ENCODE measurements at places on chromosomes 7 and 10.

DNA sequence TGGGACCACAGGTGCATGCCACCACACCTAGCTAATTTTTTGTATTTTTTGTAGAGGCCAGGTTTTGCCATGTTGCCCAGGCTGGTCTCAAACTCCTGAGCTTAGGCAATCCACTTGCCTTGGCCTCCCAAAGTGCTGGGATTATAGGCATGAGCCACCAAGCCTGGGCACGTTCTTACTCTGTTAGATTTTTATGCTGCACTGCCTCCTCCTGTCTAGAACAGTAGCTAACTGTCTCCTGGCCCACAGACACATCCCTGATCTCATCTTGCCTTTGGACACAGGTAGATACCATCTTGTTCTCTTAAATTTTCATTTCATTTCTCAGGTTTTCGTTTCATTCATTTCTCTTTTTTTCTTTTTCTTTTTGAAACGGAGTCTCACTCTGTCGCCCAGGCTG lies 41.1 kb downstream of the BLVRA start:
- DNase-seq, result no peak

DNA sequence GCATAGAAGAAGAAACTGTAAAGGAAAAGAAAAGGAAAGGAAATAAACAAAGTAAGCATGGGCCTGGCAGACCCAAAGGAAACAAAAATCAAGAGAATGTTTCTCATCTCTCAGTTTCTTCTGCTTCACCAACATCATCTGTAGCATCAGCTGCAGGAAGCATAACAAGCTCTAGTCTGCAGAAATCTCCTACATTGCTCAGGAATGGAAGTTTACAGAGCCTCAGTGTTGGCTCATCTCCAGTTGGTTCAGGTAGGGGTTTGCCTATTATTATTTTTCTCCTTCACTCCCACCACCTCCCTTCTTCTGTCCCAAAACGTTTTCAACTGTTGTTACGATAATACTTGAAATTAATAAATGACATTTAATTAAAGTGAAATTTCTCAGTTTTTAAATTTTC lies 139.6 kb downstream of the MLLT10 start:
- no peak for DNase-seq

DNA sequence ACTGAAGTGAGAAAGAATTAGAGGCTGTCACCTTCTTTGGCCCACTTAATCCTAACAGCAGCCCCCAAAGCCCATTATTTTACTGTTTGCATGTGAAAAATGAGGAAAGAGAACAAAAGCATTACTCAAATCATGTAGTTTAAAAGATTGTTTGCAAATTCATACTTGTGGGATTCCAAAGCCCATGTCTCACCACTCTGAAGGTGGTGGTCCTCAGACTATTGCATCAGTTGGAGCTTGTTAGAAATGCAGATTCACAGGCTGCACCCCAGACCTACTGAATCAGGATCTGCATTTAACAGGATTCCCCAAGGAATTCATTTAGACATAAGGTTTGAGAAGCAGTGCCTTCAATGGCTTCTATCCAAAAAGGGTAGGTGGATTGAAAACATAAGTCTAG lies 93.7 kb upstream of the PDE1C start:
- no peak for DNase-seq

GRCh38 chr10:95675403-95676116 lies 18.2 kb downstream of the TCTN3 start:
- no peak for DNase-seq

DNA sequence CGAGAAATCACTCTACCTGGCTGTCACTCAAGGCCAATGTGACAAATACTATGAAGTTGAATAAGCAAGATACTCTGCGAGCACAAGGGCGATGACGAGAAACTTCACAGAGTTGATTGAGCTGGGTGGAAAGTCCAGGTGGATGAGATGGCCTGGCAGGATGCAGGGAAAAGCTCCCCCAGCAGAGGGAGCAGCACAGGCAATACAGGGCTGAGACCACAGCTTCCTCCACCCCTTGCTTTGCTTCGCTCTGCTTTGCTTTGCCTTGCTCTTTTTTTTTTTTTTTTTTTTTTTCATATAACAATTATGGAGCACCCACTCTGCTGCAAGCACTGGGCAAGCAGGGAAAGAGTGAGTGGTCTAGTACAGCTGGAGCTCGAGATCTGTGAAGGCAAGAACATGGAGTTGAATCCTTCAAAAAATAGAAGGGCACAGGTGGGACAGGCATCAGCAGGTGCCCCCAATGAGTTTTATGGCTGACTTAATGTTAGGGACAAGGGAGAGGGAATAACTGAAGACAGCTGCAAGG lies 88.3 kb downstream of the CABCOCO1 start:
- DNase-seq, result peak; percentile 76

DNA sequence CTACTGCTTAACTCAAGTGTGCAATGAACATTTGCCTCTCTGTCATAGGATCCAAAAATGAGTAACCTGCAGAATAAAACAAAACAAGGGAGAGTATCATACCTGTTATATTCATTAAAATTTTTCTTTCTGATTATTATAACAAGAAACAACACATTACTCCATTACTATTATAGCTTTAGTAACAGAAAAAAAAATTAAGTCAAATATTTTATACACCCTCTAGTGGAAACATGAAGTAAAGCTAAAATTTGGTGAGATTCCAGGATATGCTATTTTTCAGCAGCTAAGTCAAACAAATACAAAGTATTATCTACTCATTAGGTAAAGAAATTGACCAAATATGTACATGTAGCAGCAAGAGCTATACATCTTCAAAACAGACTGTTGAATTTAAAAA lies 56.3 kb downstream of the PDZD8 start:
- DNase-seq, result no peak

DNA sequence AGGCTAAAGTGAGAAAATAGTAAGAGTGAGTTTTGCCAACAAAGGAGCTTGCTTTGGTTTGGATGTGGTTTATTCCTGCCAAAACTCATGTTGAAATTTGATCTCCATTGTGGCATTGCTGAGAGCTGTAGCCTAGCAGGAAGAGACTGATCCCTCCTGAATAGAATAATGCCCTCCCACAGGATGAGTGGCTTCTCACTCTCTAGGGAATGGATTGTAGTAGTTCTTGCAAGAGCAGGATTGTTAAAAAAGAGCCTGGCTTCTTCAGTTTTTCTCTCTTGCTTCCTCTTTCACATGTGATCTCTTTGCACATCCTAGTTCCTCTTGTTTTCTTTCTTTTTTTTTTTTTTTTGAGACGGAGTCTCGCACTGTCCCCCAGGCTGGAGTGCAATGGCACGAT lies 34.4 kb downstream of the ASAH2 start:
- no peak for DNase-seq

DNA sequence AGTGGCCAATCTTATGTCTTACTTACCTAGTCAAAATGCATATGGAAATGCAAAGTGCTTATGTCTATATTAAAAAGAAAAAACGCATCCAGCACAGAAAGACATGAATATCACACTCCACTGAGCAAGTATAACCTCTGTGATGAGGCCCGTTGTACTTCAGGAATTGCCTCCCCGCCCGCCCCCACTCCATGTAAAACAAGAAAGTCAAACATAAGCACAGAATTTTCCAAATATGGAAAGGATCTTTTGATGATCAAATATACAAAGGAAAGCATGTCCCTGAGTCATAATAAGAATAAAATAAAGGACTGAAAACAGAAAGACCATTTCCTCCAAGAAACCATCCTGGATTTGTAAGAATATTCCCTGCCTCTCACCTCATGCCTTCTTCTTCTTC lies 229.1 kb downstream of the BAMBI start:
- no peak for DNase-seq

DNA sequence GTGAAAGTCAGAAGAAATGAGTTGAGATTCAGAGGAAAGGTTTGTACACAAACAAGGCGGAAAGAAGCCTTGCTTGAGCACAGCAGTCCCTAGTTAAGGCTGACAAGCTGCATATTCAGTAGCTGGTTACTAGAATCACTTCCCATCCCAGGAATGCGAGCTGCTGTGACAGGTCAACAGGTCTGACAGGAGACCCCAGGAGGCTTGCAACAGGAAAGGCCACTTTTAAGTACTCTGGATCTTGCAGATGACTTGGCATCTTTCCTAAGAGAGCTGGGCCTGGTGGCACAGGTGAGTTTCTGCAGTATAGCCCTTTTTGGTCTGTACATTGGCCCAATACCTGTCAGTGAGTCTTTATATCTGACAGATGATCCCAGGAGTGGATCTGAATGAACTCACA lies 35.7 kb upstream of the UNC5B start:
- no peak for DNase-seq

DNA sequence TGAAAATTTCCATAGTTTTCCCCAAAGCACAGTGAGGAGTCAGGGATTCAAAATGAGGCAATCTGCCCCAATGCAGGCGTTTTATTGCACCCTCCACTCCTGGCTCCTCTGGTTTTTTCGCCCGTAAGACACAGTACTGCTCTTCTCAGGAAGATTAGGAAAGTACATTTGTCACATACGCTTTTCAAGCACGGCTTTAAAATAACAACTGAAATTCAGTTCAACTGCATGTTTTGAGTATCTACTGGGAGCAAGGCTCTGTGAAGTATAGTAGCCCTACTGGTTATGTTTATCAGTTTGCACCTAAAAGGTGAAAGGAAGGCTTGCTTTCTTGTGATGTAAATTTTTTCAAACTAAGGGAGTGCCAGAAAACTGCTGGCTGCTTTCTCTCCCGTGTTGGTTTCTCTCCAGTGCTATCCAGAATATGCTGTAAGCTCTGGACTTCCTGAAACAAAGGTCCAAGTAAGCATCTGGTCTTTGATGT lies 1.9 kb upstream of the SGMS1 start:
- peak; percentile 42 for DNase-seq

- DNase-seq, result no peak
Measured at GRCh38 chr7:111009526-111010040, 81.3 kb upstream of the LRRN3 start.

- DNase-seq, result no peak
Measured at GRCh38 chr7:99041526-99041925, 102.4 kb downstream of the SMURF1 start.

DNA sequence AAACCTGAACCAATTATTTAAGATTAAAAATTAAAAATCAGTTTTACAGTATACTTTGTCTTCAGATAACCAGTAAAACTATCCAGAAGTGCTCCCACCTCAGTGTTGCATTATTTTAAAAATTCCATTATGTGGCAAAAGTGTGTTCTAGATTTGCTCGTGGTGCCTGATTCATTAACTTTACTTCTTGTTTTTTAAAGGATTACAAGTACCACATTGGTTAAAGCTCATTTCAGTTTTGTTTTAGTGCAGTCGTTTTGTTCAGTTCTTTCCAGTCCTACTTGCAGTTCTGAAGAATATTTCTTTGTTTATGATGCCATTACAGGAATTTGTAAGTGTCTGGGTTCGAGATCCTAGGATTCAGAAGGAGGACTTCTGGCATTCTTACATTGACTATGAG lies 69.0 kb downstream of the SNX10 start:
- DNase-seq, result no peak

DNA sequence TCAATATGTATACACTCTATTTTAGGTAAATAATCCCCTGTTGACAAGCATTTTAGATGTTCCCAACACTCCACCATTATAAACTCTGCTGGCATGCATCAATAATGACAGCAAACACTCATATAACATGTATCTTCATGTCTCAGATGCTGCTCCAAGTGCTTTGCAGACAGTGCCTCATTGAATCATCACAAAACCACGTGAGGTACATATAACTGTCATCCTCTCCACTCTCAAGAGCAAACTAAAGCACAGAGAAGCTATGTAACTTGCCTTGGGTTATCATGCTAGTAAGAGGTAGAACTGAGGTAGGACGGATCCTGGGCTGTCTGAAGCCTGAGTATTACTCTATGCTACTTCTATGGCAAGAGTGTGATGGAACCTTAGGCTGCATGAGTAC lies 72.5 kb upstream of the GSDME start:
- DNase-seq, result peak; percentile 73

DNA sequence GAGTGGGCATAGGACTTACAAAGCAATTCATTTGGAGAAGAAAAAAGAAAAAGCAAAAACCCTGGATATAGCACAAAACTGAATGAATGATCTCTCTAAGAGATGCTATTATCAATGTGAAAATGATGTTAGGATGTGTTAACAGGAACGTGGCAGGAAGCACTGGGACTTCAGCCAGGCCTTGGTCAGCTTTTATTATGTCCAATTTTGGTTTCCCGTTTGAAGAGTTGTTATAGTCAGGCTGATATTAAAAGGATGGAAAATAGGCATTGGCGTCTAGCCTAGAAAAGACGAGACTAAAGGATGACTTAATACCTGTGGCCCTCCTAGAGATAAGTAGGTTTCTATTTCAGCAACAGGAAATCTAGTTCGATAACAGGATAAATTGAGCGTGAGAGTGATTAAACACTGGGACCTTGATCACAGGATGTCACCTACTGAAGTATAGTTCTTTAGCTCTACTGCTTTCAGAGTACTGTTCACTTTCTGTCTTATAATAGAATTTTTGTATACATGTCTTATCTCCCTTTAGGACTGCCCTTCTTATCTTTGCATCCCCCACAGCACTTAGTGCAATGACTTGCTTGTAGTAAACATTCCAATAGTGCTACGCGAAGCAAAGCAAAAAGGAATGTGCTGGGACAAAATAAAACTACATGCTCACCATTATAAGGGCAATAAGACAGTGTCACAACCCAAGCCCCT lies 99.8 kb upstream of the AGBL3 start:
- no peak for DNase-seq

DNA sequence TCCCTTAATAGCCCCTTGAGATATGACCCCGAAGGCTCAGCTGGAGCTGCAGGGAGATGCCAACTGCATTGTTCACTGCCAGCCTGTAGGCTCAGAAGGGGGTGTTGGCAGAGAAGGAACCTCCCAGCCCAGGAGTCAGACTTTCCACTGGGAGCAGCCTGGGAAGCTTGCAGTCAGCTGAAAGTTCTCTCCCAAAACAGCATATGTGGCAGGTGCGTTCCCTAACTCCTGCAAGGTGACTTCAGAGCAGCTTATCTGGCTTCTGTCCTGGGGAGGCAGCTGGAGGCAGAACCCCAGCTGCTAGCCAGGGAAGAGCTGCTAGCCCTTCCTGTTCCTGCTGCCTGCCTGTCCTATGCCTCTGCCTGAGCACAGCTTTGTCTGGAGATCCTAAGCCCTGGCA lies 8.1 kb downstream of the SFTPA2 start:
- DNase-seq, result no peak

DNA sequence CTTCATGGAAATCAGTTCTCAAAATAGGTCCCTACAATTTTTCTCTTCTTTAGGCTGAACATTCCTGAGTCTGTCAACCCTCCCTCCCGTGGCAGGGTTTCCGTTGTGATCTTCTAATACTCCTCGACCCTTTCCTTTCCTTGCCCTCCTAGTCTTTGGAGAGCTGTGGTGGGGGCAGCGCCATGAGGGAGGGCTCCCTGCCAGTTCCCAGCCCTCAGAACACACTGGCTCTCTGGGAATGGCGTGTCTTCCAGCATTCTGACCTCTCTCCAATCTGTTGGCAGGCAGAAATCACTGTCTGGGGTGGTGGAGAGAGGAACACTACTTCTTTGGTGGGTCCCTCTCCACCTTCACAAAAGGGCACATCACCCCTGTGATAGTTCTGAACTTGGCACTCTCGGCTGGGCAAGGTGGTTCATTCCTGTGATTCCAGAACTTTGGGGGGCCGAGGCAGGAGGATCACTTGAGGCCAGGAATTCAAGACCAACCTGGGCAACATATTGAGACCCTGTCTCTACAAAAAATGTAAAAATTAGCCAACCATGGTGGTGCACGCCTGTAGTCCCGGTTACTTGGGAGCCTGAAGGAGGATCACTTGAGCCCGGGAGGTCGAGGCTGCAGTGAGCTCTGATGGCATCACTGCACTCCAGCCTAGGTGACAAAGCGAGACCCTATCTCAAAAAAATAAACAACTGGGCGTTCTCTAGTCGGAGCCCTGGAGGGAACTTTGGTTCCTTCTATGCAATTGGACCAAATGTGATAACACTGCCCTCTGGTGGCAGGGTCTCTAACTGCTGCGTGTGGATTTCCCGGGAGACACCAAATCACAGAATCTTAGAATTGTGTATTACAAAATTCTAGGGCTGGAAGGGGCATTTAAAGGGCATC lies 13.1 kb upstream of the ARPC1A start:
- DNase-seq, result peak; percentile 92

Measured in Karpas-422 (cell line).